ENCODE measurements at places on chromosomes 12 and 14.

DNA sequence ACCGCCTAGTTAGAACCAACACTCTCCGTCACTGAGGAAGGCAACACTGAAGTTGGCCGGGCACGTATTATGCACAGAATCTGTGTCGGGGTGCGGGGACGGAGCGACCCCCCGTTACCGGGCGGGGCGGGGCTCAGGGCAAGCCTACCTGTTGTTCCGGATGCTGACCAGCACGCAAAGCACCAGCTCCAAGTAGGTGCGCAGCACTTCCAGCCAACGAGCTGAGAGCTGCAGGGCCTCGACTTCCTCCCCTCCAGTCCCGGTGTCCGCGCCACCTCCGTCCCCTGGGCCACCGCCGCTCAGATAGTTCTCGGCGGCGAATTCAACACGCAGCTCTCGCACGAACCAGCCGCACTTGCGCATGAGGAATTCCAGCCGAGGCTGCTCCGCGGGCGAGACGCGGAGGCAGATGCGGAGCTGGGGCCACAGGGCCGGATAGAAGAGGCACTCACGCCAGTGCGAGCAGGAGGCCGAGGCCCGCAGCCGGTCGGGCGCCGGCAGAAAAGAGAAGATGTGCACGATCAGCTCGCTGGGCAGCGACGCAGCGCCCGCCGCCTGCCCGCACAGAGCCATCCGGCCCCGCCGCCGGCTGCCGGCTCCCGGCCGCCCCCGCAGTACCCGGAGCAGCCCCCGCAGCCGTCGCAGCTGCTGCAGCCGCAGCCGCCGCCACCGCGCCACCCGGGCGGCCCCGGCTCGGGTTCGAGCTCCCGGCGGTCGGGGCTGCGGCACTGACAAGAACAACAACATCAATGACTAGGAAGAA lies 636 bp downstream of the FBXO33 start:
- DNase-seq = no peak

DNA sequence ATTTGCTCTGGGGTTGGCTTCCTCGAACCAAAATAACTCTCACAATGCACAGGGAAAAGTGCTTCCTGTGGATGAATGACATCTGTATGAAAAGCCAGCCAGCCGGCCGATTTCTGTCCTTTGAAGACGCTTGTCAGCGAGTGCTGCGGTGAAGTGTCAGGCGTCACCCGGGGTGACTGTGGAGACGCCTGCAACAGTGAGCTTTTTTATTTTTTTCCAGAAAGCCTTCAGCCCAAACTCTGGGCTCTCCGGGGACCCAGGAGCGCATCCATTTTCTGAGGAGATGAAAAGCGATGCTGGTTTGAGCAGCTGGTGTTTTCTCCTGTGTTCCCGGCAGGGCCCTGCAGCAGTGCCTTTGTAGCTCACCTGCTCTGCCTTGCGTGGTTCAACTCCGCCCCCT lies 147.9 kb upstream of the MYL2 start:
- DNase-seq = peak; percentile 31

GRCh38 chr12:54879150-54879549 lies 24.8 kb downstream of the MUCL1 start:
- no peak for DNase-seq

DNA sequence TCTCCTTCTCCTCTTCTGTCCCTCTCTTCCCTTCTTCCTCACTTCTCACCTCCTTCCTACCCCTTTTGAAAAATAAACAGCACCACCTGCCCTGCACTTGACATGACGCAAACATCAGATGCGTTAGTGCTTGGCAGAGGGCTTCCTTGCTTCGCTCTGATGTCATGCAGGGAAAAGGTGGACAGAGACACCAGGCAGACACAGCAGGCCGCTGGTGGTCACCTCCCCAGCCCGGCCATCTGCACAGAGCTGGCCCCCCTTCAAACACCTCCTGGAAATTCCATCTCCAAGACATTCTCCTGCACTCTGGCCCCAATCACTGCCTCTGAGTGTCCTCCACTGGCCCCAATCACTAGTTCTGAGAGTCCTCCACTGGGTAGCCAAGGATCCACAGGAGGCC lies 353.6 kb downstream of the MED13L start:
- no peak for DNase-seq

DNA sequence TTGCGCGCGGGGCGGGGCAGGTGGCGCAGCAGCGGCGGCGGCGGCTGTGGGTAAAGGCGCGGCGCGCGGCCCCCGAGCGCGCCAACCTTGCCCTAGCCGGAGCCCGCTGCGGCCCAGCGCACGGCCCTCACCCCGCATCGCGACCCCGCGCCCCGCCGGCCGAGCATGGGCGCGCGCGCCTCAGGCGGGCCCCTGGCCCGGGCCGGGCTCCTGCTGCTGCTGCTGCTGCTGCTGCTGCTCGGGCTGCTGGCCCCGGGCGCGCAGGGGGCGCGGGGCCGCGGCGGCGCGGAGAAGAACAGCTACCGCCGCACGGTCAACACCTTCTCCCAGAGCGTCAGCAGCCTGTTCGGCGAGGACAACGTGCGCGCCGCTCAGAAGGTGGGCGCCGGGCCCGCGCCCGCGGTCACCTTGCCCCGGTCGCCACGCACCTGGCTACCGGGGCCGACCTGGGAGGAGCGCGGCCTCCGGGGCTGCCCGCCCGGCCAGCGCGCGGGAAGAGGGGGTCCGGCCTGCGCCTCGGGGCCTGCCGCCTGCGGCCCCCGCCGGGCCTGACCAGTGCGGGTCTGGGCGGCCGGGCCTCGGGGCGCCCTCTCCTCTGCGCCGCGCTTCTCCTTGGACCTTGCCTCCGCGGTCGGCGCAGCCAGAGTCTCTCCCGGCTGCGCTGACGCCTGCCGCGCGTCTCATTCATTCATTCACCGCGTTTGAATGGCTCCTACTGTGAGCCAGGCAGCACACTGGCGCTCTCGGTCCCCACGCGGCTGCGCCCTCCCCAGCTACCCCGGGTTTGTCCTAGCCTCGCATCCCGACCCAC lies at the start of gene BRI3BP:
Gene BRI3BP (plus strand): TSS at position 20 of the 811 bp plus-strand sequence. CDS start 146 bp downstream, at position 166.
- DNase-seq = no peak

GRCh38 chr14:99733540-99734405 lies 49.7 kb downstream of the CYP46A1 start:
- DNase-seq = no peak

GRCh38 chr12:124002021-124002644 lies 29.1 kb downstream of the ZNF664 start:
- DNase-seq = no peak

DNA sequence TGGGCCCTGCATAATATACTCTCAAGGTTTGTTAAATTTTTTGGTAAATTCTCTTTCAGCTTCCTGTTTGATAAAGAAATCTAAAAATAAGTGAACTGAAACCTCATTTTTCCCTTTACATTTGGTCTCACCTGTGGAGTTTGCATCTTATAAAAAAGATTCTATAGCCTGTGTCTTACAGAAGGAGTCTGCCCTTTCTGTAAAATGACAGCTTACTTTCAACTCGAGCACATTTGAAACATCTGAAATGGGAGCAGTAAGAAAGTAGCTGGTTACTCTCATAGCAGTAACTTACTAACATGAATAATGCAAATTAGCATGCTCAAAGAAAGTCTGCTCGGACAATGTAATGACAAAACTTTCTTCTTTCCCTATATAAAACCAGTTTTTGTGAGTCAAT lies 155.8 kb downstream of the NELL2 start:
- DNase-seq = no peak

GRCh38 chr14:54472315-54472714 lies 16.5 kb downstream of the GMFB start:
- no peak for DNase-seq

GRCh38 chr12:66235626-66236281 lies 46.7 kb downstream of the IRAK3 start:
- no peak for DNase-seq

GRCh38 chr12:157644-158043 lies 56.3 kb downstream of the SLC6A12 start:
- DNase-seq = no peak

GRCh38 chr14:89382901-89383845 lies 33.9 kb downstream of the FOXN3 start:
- no peak for DNase-seq

GRCh38 chr12:56682323-56682722 lies 5.8 kb downstream of the PTGES3 start:
- DNase-seq = no peak

DNA sequence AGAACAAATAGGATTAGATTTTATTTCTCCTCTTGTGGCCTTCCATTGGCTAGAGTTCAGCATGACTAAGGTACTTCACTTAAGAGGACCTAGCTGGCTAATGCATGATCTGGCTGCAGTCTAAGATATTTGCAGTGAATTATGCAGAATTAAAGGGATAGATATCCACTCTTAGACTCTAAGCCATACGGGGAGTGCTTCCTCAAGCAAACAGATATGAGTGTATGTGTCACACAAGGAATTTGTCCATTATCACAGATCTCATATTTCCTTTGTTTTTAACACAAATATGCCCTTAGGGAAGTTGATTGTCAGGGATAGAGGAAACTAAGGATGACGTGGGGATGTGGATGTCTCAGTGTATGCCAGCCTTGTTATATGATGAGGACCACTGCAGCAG lies 88.1 kb upstream of the DHRS4 start:
- no peak for DNase-seq

GRCh38 chr14:70660967-70661893 lies 19.5 kb downstream of the TTC9 start:
- DNase-seq = no peak

GRCh38 chr14:24262821-24263733 lies at the start of gene TGM1:
TGM1 (minus strand) TSS chr14:24263177; CDS start chr14:24262352, 825 bp downstream.
- DNase-seq = no peak

Measured in NCI-H2227 treated with DMSO at 0.1 percent for 48 hours (cell line).